ENCODE measurements at places on chromosomes 3 and 15.

DNA sequence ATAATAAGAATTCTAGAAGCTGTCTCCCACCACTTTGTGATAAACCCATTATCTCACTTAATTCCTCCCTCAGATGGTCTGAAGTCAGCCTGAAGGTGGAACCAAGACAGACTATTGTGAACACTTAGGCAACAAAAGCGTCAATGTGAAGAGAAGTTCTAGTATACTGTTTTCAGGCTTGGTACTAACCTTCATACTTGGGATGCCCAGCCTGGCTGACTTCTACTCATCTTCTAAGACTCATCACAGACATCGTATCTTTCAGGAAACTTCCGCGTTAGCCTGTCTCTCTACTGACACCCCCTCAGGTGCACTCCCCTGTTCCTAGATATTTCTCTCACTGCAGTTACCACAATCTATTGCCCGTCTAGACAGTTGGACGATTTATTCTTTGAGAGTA lies 201.2 kb downstream of the SATB1 start:
- no peak for DNase-seq

DNA sequence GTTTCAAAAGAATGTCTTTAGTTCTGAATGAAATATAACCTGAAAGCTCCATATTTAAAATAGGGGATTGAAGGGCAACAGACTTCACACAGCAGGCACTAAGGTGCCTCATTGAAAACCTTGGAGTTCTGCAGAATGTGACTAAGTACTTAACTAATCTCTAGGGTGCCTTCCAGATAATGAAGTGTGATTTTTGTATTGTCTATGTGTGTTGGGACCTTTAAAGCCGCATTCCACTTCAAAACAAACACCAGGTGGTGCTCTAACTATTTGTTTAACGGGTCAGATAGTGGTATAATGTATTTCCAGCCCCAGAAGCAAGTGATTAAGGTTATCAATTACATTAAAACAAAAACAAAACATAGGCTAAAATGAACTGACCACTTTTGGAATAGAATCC lies 28.0 kb downstream of the TFG start:
- no peak for DNase-seq

DNA sequence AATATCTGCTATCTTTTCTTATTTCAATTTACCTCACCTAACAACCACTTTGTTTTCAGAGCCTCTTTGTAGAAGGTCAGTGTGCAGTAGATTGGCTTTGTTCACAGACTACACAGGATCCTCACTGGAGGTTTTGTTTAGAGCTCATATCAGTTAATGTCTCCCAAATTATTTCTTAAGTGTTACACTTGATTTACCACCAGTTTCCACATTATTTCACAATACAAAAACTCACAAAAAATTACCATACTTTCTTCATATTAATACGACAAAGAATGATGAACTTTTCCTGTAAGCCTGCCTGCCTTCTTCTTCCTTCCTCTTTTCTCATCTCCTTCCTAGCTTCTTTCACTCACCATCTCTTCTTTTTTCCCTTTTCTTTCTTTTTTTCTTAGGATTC lies 133.3 kb downstream of the ALCAM start:
- DNase-seq = no peak

- no peak for DNase-seq
Observed at GRCh38 chr15:85826756-85827515, 32.2 kb upstream of the KLHL25 start.

DNA sequence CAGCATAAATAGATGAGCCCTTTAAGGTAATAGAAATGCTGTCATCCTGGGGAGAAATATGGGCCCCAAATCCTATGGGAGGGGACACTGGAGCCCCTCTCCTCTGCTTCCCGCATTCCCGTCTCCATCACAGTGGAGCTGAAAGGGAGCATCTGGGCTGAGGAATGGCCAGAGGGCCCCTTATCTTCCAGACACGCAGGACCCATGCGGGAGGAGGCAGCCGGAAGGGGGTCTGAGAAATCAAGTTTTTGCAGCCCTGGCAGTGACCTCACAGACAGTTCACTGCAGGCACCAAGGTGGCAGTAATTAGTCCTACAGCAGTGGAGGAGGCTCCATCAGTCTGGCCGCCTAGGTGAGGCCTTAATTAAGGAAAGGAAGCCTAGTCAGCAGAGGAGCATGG lies 80.2 kb downstream of the RAB11A start:
- DNase-seq = no peak

GRCh38 chr15:84929795-84930603 lies 45.5 kb downstream of the SLC28A1 start:
- no peak for DNase-seq

- DNase-seq = peak; percentile 22
Observed at GRCh38 chr15:55993804-55994560, 570 bp upstream of the NEDD4 start.

DNA sequence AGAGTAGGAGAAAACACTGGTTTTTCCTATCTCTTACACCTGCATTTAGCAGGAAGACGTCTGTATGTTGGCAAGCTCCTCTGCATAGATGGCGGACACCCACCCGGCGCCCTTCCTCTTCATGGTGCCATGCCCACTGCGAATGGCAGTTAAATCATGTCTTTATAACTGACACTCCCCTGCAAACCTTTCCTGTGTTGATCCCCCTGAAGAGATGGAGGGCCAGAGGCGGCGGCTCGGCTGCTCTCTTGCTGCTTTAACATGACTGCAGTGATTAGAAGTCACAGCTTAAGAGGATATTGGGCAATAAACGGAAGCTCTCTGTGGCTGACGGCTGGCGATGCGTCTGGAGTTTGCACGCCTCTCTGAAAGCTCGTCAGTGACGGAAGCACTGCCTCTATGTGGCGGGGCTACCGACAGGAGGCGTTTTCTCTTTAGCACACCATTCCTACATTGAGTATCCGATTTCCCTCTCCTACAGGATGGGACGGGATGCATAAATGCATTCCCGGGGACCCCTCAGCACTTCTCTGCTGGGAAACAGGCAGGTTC lies 25.5 kb upstream of the SNRPA1 start:
- peak; percentile 60 for DNase-seq

GRCh38 chr15:57146506-57147201 lies 228.2 kb downstream of the TCF12 start:
- peak; percentile 18 for DNase-seq

GRCh38 chr3:50268703-50269451 lies at the start of gene SEMA3B:
Gene SEMA3B, plus strand, starts transcription at chr3:50269147. Its CDS starts 94 bp downstream, at chr3:50269241.
- no peak for DNase-seq

GRCh38 chr3:151660885-151661284 lies 72.8 kb upstream of the AADACL2 start:
- no peak for DNase-seq

DNA sequence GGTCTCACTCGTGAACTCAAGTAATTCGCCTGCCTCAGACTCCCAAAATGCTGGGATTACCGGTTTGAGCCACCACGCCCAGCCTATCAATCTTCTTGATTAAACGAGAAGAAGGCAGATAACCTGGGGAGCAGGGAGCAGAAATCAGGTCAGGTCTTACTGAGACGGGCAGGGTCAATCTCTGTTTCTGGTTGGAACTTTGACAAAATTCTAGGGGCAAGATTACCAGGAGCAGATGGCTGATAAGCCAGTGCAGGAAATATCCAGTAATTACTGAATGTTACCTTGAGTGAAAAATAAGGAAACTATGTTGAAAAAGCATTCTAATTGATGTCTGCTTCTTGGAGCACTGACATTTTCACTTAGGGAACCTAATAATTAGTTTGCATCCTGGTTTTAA lies 24.4 kb upstream of the GOLM2 start:
- DNase-seq = no peak

- DNase-seq = no peak
Observed at GRCh38 chr3:17905996-17906395, 163.6 kb upstream of the TBC1D5 start.

GRCh38 chr3:126758882-126759281 lies 54.8 kb downstream of the CHCHD6 start:
- DNase-seq = no peak

- no peak for DNase-seq
Observed at GRCh38 chr3:194779729-194780224, 94.1 kb downstream of the FAM43A start.

DNA sequence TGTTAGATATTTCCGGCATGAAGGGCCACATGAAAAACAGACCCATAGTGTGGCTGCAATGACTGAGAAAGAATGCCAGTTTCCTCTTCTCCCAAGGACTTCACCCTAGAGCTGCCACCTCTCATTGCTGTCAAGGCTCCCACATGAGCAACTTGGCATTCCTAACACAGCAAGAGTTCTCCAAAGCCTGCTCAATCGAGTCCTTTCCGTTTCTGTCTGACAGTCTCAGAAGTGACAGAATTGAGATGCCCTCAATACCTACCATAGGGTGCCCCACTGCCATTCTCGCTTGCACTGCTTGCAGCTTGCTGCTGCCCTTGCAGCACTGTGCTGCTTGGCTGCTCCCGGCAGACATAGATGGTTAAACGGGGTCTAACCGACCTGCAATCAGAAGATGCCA lies 44.3 kb downstream of the UBP1 start:
- DNase-seq = no peak

GRCh38 chr3:13146643-13147143 lies 73.5 kb upstream of the IQSEC1 start:
- no peak for DNase-seq

- DNase-seq = no peak
Observed at GRCh38 chr3:60080648-60081047, 1030.8 kb upstream of the CFAP20DC start.

- no peak for DNase-seq
Observed at GRCh38 chr3:120196812-120197211, 88.2 kb downstream of the GPR156 start.

- DNase-seq = no peak
Observed at GRCh38 chr3:10955711-10956453, 36.7 kb upstream of the SLC6A1 start.

DNA sequence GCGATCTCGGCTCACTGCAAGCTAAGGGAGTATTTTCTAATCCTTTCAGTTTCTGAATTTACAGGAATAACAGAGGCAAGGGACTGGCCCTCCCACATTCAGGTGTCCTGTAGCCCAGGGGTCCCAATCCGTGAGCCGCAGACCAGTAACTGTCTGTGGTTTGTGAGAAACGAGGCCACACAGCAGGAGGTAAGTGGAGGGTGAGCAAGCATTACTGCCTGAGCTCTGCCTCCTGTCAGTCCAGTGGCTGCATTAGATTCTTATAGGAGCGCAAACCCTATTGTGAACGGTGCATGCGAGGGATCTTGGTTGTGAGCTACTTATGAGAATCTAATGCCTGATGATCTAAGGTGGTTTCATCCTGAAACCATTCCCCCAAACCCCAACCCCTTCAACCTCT lies 5.0 kb upstream of the IL17RC start:
- no peak for DNase-seq

DNA sequence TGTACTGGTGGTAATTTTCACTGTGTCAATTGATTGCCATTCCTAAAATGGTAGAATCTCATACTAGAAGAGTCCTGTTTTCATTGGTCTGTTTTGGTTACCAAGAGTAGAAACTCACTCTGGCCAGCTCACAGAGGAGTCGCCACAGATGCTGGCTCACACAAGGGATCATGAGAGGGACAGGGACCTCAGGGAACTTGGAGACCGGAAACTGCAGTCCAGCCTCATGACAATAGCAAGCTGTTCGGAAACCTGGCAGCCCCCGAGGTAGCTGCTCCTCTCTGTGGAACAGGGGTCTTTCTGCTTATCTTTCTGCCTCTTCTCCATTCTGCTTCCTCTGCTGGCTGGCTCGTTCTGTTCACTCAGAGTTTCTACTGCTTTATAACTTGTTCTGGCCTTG lies 192.9 kb downstream of the PLCL2 start:
- no peak for DNase-seq

DNA sequence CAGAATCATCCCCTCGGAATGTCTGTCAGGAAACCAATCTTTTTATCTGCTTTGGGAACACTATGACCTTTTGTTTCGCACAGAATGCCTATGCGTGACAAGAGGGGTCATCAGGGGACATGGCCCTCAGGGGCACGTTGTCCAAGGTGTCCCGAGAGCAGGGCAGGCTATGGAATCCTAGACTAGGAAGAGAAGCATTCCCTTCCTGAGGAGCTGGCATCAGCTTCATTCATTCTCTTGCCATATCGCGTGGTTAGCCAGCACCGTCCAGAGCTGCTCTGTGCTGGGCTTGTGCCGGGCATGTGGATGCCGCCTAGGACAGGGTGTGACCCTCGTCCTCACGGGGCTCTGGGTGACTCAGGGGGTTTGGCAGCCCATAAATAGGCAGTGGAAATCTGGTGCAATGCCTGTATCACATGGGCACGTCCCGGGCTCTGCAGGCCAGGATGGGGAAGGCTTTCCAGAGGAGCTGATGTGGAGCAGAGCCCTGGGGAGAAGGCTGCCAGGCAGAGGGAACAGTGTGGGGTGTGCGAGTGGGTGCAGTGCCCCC lies 117.8 kb downstream of the TMEM266 start:
- DNase-seq = no peak

- no peak for DNase-seq
Observed at GRCh38 chr3:189143321-189143720, 28.4 kb upstream of the TPRG1 start.

DNA sequence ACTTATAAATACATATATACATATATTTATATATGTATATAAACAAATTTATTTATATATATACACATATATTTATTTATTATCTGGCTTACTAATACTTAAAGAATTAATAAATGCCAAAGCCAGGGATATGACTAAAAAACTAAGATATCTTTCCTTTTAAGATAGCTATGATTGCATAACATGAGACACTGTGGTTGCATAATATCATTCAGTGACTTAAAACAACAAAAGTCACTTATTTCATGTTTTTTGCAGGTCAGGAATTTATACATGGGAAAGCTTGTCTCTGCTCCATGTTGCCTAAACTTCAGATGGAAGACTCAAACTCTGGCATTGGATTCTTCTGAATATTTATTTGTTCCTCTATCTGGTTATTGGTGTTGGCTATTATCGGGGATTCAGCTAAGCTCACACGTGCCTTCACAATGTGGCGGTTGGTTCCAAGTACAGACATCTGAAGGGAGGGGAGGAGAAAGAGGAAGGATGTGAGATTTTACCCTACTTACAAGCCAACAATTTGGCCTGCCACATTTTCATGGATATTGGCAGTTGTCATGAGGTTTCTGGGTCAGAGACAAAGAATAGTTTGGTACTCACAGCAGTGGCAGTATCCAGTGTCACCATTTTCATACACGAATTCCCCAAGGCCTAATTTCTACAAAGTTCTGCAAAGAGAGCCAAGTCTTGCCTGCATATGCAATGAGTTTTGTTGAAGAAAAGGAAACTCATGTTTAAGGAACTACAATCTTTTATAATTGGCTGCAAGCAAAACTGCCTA lies 381.6 kb downstream of the EPHA3 start:
- no peak for DNase-seq

GRCh38 chr15:39680868-39681267 lies 100.0 kb downstream of the THBS1 start:
- DNase-seq = no peak

GRCh38 chr3:19074257-19074900 lies 73.9 kb upstream of the KCNH8 start:
- no peak for DNase-seq

GRCh38 chr15:70505411-70505919 lies 257.9 kb downstream of the UACA start:
- no peak for DNase-seq

All from GM10248 (cell line).